Motor neuron (in vitro differentiated cells): ENCODE measurements at places on chromosomes 7 and 10. TPM values are rescaled to one million over a fixed set of nuclear protein-coding genes. Genes with fewer than 3 reads are reported as not detected.

The AQP1 gene
- total RNA-seq = 1.6 and 1.8 TPM in 2 replicates

The LRIT1 gene
- not detected in 2 replicates for total RNA-seq

- ATAC-seq = peak; percentile 42
Measured at GRCh38 chr10:114822444-114823076, 980 bp downstream of the FHIP2A start.

DNA sequence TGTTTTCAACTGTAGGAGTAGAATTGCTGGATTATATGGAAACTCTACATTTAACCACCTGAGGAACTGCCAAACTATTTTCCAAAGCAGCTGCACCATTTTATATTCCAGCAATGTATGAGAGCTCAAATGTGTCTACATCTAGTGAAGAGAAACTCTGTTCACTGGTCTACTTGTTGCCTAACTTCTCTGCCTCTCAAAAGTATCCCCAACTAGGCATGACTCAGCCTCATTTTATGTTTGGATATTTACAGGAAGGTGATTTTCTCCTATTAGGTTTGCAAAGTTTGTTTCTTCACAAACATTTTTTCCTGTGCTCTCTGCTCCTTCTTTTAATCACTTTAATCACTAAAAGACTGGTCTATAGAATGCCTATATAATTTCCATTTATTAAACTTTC is 37.1 kb upstream of the SRI start:
- no peak for ATAC-seq

- no peak for ATAC-seq
Measured at GRCh38 chr10:21700474-21700873, 166.4 kb downstream of the MLLT10 start.
